ENCODE measurements at places on chromosomes 3 and 15.

DNA sequence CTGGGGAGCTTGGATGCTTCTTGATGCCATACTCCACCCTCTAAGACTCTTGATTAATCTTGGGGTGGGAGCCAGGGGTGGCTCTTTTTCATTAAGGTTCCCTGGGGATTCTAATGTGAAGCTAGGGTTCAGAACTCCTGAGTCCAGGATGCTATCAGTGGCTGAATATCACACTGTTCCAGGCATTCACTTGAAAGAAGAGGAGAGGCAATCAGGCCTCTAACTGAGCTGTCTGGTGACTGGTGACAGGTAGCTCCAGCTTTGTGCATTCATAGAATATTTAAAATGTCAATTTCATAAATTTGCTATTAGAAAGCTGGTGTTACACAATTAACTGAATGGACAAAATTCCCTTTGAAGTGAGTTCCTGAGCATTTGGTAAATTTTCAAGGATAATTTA, 139.0 kb downstream of the CHDH start:
- DNase-seq: no peak

DNA sequence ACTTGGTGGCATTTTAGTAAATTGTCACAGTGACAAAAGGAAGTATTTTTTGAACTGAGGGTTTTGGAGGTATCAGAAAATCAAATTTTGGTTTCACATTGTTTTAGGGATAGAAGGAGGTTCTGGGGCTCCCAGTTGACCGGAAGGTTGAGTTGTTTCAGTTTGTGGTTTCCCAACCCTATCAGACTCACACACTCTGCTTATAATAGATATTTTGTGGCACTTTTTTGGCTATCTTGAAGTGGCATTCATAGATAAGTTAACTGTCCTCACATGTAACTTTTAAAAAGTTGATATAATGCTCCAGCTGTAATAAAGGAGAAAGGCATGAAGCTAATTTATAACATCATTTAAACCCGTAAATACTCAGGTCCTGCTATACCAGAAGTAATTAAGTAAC, 12.8 kb downstream of the ARMC8 start:
- DNase-seq: no peak

DNA sequence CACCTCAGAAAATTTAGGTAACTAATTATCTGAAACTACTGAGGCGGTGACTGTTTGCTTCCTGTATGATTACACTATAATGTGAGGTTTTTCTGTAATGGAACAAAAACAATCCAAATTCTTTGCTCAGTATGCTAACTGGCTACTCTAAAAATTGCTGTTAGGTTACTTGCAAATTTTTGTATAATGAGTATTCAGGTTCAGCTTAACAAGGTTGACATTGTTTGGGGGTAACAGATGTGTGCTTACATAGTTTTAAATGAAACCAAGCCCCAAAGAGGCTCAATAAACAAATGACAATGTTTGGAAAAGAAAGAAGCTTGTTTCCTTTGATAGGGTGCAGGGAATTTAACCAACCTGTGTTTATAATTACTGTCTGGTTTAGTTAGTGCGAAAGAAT, 414.5 kb upstream of the MDFIC2 start:
- DNase-seq: no peak

GRCh38 chr15:48603123-48603500, 42.4 kb downstream of the FBN1 start:
- no peak for DNase-seq

- no peak for DNase-seq
Measured at GRCh38 chr3:61066800-61067199, 184.5 kb downstream of the FHIT start.

- DNase-seq: no peak
Measured at GRCh38 chr15:43316016-43316970, 14.1 kb downstream of the LCMT2 start.

DNA sequence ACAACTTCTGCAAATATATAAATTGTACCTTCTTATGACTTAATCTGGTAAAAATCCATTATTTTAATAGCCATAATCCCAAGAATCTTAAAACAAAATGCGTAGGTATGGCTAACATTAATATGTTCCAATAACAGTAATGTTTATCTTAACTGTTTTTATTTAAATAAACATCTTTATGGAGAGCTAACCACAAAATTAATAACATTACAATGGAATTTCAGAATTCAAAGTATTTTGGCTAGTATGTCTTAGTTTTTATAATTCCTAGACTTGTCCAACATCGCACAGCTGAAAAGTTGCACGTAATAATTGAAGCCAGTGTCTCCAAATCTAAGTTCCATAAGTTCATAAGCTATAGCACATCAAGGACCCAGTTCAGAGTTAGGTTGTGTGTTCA, 47.6 kb downstream of the ANKRD28 start:
- DNase-seq: no peak

DNA sequence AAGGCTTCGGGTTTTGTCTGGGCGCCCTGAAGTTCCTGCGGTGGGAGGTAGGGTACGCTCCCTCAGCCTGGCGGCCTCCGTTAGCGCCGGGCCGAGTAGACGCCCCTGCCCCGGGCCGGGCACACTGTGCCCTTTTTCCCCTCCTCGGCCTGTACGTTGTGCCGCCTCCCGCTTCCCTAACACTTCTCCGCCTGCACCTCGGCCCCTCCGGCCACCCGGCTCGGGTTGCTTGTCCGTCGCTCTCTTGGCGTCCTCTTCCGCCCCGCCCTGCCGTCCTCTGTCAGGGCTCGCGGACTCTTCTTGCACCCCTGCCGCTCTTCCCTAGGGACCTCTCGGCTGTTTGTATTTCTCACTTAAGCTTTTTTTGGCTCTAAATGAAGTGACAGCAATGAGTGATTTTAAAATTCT, 384 bp downstream of the KNL1 start:
- peak; percentile 71 for DNase-seq

GRCh38 chr3:12395349-12396012, 88.8 kb upstream of the TSEN2 start:
- DNase-seq: no peak
